ENCODE measurements at places on chromosomes 2 and 18. TPM values are rescaled to one million over a fixed set of nuclear protein-coding genes. Genes with fewer than 3 reads are reported as not detected.

Gene AKAIN1
- total RNA-seq = not detected

Gene ARHGAP25
- total RNA-seq = 0.66 TPM

Gene COLEC11
- total RNA-seq = not detected

Gene LAMA1
- total RNA-seq = 3.6 TPM

Gene MAL
- 0.17 TPM for total RNA-seq

Gene ONECUT2
- under 0.01 TPM for total RNA-seq

Gene PTPRN
- 3.6 TPM for total RNA-seq

Gene ANKRD62
- not detected for total RNA-seq

Gene MAB21L4
- total RNA-seq = not detected

Gene CROCC2
- 1.0 TPM for total RNA-seq

Gene SGO2
- total RNA-seq = 2.2 TPM

Gene CFAP65
- total RNA-seq = not detected

Gene SERPINB13
- total RNA-seq = not detected

Gene KIAA2012
- total RNA-seq = 0.17 TPM

Gene DYNAP
- total RNA-seq = not detected

Gene TBR1
- total RNA-seq = not detected

Gene ZNF804A
- total RNA-seq = 2.3 TPM

Gene CACNB4
- 1.2 TPM for total RNA-seq

Gene RAB31
- total RNA-seq = 48.9 TPM

Gene HSPD1
- total RNA-seq = 230 TPM

Gene RHBDD1
- 34.7 TPM for total RNA-seq

Gene SLC19A3
- total RNA-seq = 0.29 TPM

Gene ANKRD36B
- total RNA-seq = 21.2 TPM

Gene SPP2
- not detected for total RNA-seq

Gene GTF2A1L
- 0.87 TPM for total RNA-seq

Gene OTX1
- total RNA-seq = 0.29 TPM

Gene EPB41L3
- 56.6 TPM for total RNA-seq

Gene DYSF
- 0.15 TPM for total RNA-seq

Gene BMP10
- total RNA-seq = not detected

Gene TMEM178A
- total RNA-seq = 1.0 TPM

Gene DNER
- total RNA-seq = 0.44 TPM

Gene TANC1
- total RNA-seq = 26.8 TPM

Gene CYRIA
- total RNA-seq = 4.3 TPM

Gene VWA3B
- total RNA-seq = not detected

Gene HOXD3
- total RNA-seq = 0.29 TPM

Gene CCDC74B
- 4.8 TPM for total RNA-seq

Gene FECH
- 30.5 TPM for total RNA-seq

Gene RSAD2
- 0.50 TPM for total RNA-seq

Gene NCKAP5
- total RNA-seq = 3.5 TPM

Gene UGT1A1
- total RNA-seq = not detected

Gene SCN7A
- total RNA-seq = 16.4 TPM

Gene TACR1
- total RNA-seq = not detected

Gene MYO5B
- not detected for total RNA-seq

Gene MALT1
- total RNA-seq = 21.5 TPM

Gene ANKRD53
- total RNA-seq = 0.83 TPM
